ENCODE measurements at places on chromosomes 4 and X.
A peak's percentile ranks its signal among the peaks of the same experiment; 100 is the strongest.

DNA sequence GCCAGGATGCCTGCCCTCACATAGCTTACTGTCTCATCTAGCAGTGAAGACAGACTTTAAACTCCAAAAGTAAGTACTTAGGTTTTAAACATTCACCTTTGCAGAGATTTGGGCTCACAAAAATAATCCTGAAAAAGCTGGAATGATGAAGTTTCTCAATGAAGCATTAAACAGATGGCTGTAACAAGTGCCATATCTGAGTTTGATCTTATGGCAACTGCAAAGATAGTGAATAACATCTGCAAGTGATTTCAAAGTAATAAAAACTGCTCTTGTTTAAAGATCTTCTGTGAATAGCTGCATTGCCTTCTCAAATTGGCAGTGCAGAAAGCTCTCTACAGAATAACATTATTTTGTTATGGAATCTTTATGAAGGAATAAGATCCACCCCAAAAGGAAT lies 271.2 kb upstream of the SMIM31 start:
- DNase-seq = no peak

GRCh38 chr4:116590648-116591047 lies 494.7 kb downstream of the TRAM1L1 start:
- no peak for DNase-seq

DNA sequence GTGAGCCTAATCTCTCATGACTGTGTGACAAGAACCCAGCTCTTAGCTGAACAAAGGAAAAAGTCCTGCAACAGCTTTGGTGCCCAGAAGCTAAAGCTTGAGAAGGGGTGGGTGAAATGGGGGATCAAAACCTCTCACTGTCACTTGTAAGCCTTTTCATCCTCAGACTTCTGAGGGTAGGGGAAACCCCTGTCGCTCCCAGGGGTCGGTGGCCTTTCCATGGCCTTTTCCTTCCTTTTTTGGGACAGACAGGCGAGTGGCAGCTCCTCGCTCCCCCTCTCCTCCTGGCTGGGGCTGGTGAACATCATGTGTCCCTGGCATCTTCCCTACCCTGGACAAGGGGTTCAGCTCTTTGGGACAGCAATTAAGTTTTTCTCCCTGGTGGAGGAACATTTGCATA lies 78.2 kb downstream of the FAM47A start:
- DNase-seq = no peak

DNA sequence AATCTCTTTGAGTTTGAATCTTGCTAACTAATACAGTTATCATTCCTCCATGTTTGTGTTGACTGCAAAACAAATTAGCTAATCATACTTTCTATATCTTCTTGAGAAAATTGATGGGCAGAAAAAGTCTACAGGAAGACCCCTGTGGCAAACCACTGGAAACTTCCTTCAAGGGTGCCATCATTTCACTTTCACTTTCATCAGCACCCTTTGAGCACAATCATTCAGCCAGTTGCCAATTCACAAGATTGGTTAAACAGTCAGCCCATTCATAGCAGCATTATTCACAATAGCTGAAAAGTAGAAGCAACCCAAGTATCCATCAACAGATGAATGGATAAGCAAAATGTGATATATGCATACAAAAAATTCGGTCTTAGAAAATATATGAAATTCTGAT lies 101.5 kb downstream of the CCDC160 start:
- no peak for DNase-seq

DNA sequence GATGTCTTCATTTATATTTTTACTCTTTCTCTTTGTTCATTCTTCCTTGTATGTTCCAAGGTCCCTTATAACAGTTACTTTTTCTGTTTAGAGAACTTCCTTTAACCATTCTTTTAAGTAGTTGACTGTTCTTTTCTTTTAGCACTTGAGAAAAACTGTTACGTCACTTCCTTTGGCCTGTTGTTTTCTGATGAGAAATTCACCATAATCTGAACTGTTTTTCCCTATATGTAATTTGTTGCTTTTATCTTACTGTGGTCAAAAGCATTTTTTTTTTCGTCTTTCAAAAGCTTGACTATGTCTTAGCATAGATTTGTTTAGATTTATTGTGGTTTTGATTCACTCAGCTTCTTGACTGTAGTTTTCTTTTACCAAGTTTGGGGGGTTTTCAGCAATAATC lies 1660.3 kb upstream of the PCDH10 start:
- DNase-seq = no peak

- DNase-seq = no peak
Observed at GRCh38 chrX:11724122-11725017, 33.7 kb upstream of the MSL3 start.

DNA sequence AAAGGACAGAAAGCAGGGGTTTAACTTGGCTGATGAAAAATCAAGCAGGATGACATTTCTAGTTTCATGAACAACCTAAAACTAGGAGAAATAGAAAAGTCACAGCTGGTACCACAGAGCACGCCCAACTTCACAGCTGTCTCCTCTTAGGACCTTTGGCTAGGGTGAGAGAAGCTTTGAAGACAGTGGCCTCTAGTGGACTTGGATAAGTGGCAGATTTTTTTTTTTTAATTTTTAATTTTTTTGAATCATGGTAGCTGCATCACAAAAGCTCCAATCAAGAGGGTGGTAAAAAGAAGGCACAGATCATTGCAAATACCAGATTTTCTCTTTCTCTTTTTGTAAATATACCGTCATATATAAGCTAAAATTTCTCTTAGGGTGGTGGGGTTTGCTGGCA lies 20.2 kb upstream of the MAP3K15 start:
- DNase-seq = no peak

GRCh38 chr4:139223682-139224317 lies 46.8 kb upstream of the ELF2 start:
- peak; percentile 11 for DNase-seq

- no peak for DNase-seq
Observed at GRCh38 chrX:41958861-41959260, 35.5 kb upstream of the CASK start.

Measured in head of caudate nucleus (tissue), 42 donors.